Activated naive CD8-positive, alpha-beta T cell treated with anti-CD3 and anti-CD28 coated beads, Interleukin-2, amount 10 ng/mL, durations not matched to agents 7 days and 5 days (primary cell): ENCODE measurements at places on chromosomes 5 and 9. TPM values are rescaled to one million over a fixed set of nuclear protein-coding genes. Genes with fewer than 3 reads are reported as not detected.

- H3K4me3 ChIP-seq = no peak overlapping the region
- DNase-seq = no peak
- H3K36me3 ChIP-seq = peaks cover 18% of the 10 kb centered on the region
- H3K27me3 ChIP-seq = no peaks in the 10 kb centered on the region
Measured at GRCh38 chr5:157842787-157843186, 16.2 kb downstream of the CLINT1 start.

DNA sequence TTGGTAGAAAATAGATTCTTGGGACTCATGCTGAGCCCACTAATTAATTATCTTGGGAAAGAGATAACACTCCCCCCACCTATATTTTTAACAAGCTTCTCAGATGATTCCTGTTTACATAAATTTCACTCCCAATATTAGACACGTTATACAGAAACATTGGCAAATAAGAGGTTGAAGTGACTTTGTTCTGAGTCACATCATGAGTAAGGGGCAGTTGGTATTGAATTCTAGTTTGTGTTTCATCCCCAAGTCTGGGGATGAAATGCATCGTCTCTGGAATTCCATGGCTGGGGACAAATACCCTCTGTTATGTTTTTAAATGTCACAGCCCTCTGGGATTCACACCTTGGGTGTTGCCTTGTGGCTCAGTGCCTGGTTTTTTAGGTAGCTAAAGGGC lies 41.0 kb downstream of the BASP1 start:
- H3K4me3 ChIP-seq = no peak overlapping the region
- H3K27ac ChIP-seq = no peak overlapping the region
- H3K27me3 ChIP-seq = no peaks in the 10 kb centered on the region
- no peaks in the 10 kb centered on the region for H3K4me1 ChIP-seq
- no peak for DNase-seq

DNA sequence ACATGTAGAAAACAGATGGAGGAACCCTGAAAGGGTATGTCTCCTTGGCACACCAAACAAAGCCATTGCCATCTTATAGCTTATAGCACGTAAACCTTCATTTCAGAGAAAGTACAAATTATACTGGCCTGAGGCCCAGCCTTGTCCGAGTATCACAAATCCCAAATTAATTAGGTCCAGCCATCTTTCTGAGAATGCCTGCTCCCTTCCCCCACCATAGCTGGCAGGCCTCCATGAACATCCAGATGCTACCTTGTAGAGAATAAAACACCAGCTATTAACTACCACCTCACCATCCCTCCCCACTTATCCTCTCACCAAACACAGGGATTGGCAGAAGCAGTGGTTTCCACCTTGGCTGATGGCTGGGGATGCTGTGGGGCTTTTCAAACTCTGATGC lies 224.0 kb downstream of the SPOCK1 start:
- no peaks in the 10 kb centered on the region for H3K36me3 ChIP-seq
- no peaks in the 10 kb centered on the region for H3K4me1 ChIP-seq
- H3K4me3 ChIP-seq = no peak overlapping the region
- peaks cover 5% of the 10 kb centered on the region for H3K27me3 ChIP-seq

DNA sequence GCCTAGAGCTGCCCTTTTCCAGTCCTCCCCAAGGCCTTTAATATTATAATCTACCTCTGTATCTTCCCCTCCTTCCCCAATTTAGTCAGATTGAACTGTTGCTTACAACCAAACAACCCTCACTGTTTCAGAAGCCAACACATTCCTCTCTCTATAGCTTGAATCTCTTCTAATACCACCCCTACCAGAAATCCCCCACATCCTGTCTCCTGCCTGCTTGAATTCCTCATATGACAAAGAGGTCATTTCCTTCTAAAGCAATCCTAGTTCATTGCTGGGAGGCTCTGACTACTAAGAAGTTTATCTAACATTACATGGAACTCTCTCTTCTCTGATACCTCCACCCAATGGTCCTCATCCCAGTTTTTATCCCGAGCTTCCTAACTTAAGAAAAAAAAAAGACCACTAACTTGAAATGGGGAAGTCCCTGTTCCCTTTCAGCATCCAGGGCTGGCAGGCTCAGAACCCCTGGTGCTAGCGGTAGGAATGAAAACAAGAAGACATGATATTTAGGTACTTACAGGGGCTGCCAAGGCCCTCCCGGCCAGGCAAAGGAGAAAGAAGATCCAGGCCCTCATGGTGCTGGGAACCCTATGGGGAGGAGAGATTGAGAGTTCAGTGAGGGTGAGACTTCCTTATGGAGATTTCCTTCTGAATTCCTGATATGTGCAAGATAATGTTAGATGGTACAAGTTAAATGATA lies 11.0 kb downstream of the SPARC start:
- DNase-seq = no peak
- H3K27ac ChIP-seq = no peak overlapping the region
- H3K4me1 ChIP-seq = peaks cover 3% of the 10 kb centered on the region
- H3K36me3 ChIP-seq = no peaks in the 10 kb centered on the region

- H3K36me3 ChIP-seq = no peaks in the 10 kb centered on the region
- H3K27ac ChIP-seq = no peak overlapping the region
- H3K4me1 ChIP-seq = no peaks in the 10 kb centered on the region
Measured at GRCh38 chr5:18662231-18662630, 1028.0 kb downstream of the TAF11L14 start.

DNA sequence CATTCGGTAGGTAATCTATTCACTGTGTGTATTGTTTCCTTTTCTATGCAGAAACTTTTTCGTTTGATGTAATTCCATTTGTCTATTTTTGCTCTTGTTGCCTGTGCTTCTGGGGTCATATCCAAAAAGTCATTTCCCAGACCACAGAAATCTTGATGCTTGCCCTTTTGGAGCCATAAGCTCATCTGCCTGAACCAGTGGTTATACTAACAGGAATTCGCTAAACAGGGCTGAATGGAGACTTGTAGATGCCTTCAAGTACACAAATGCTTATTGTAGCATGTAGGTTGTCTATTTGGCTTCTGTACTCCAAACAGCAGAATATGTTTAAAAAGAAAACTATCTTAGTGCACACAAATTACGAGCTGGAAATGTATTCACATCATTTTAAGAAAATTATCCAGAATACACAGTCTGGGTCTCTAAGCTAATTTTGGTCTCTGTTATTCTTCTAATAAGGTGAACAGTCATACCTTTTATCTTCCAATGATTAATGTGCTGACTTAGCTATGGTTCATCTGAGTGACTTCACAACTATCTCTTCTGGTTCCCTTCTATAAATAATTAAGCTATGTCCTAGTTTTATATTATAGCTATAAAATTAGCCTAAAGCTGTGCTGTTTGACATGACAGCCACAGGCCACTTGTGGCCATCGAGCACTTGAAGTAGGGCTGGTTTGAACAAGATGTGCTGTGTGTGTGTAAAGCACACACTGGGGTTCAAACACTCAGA lies 87.6 kb downstream of the DAPK1 start:
- H3K4me3 ChIP-seq = no peak overlapping the region
- DNase-seq = no peak
- H3K27me3 ChIP-seq = no peaks in the 10 kb centered on the region
- H3K27ac ChIP-seq = no peak overlapping the region
- no peaks in the 10 kb centered on the region for H3K36me3 ChIP-seq
- no peaks in the 10 kb centered on the region for H3K4me1 ChIP-seq

DNA sequence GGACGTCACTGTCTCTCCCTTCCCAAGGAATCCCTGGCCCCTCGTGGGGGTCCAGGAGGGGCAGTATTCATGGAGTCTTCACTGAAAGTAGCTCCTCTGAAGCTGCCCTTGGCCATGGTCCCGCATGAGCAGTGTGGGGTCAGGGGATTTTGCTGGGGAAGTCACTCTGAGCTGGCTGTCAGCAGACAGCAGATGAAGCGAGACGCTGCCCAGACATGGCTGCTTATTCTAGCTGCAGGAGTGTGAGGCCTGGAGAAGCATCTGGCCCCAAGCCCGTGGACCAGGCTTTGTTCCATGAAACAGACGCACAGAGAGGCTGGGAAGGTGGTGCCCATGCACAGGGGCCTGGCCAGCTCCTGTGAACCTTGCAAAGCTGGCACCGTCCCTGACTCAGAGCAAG lies 21.5 kb upstream of the ASS1 start:
- no peak for DNase-seq
- H3K36me3 ChIP-seq = no peaks in the 10 kb centered on the region
- peaks cover 4% of the 10 kb centered on the region for H3K27me3 ChIP-seq
- no peak overlapping the region for H3K4me3 ChIP-seq

DNA sequence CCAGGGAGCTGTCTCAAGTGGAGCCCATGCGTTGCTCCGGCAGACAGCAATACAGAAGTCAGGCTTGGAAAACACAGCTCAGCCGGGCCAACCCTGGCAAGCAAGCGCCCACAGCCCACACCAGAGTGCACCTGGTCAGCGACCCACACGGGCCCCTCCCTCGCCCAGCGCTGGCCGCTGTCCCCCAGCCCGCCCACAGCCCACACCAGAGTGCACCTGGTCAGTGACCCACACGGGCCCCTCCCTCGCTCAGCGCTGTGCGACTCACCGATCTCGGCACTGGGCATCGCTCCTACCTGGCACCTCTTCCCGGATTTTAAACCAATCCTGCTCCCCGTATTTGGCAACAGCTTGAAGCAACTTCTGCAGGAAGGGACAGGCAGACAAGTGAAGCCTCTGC lies 12.8 kb downstream of the SNAPC4 start:
- peaks cover 21% of the 10 kb centered on the region for H3K4me1 ChIP-seq
- H3K4me3 ChIP-seq = no peak overlapping the region
- no peak for DNase-seq
- H3K36me3 ChIP-seq = peaks cover 35% of the 10 kb centered on the region
- no peak overlapping the region for H3K27ac ChIP-seq
- no peaks in the 10 kb centered on the region for H3K27me3 ChIP-seq

DNA sequence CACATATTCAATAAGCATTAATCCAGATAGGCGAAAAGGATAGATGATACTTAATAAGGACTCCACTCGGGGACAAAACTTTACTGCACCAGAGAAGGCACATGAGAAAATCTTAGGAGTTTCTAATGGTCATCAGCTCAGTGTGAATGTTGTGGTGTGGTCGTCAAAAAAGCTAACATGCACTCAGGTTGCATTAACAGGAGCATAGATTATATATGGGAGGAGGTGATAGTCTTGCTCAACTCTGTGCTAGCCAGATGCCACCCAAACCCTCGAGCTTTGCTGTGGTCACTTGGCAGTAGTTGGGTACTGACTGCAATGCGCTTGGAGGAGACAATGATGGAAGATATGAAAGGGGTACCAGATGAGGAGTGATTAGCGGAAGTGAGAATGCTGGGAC lies 8.6 kb upstream of the COL27A1 start:
- no peaks in the 10 kb centered on the region for H3K4me1 ChIP-seq
- H3K27me3 ChIP-seq = peaks cover 27% of the 10 kb centered on the region
- no peaks in the 10 kb centered on the region for H3K36me3 ChIP-seq
- H3K4me3 ChIP-seq = no peak overlapping the region
- no peak for DNase-seq
- no peak overlapping the region for H3K27ac ChIP-seq

GRCh38 chr9:6433410-6433809 lies 20.4 kb downstream of the UHRF2 start:
- peaks cover 34% of the 10 kb centered on the region for H3K4me1 ChIP-seq
- no peak overlapping the region for H3K27ac ChIP-seq
- DNase-seq = no peak
- peaks cover 42% of the 10 kb centered on the region for H3K36me3 ChIP-seq
- no peaks in the 10 kb centered on the region for H3K27me3 ChIP-seq

GRCh38 chr5:149221326-149221725 lies 50.3 kb upstream of the AFAP1L1 start:
- no peak overlapping the region for H3K27ac ChIP-seq
- peaks cover 10% of the 10 kb centered on the region for H3K27me3 ChIP-seq
- H3K4me3 ChIP-seq = no peak overlapping the region
- no peaks in the 10 kb centered on the region for H3K36me3 ChIP-seq
- H3K4me1 ChIP-seq = no peaks in the 10 kb centered on the region
- DNase-seq = no peak

- H3K4me3 ChIP-seq = no peak overlapping the region
- H3K27ac ChIP-seq = no peak overlapping the region
- DNase-seq = no peak
- H3K4me1 ChIP-seq = no peaks in the 10 kb centered on the region
- no peaks in the 10 kb centered on the region for H3K27me3 ChIP-seq
Measured at GRCh38 chr5:58675341-58675740, 92.5 kb downstream of the RAB3C start.

- H3K27ac ChIP-seq = no peak overlapping the region
- no peaks in the 10 kb centered on the region for H3K27me3 ChIP-seq
- no peaks in the 10 kb centered on the region for H3K36me3 ChIP-seq
- no peak overlapping the region for H3K4me3 ChIP-seq
Measured at GRCh38 chr5:160260881-160261815, 31.8 kb downstream of the FABP6 start.

DNA sequence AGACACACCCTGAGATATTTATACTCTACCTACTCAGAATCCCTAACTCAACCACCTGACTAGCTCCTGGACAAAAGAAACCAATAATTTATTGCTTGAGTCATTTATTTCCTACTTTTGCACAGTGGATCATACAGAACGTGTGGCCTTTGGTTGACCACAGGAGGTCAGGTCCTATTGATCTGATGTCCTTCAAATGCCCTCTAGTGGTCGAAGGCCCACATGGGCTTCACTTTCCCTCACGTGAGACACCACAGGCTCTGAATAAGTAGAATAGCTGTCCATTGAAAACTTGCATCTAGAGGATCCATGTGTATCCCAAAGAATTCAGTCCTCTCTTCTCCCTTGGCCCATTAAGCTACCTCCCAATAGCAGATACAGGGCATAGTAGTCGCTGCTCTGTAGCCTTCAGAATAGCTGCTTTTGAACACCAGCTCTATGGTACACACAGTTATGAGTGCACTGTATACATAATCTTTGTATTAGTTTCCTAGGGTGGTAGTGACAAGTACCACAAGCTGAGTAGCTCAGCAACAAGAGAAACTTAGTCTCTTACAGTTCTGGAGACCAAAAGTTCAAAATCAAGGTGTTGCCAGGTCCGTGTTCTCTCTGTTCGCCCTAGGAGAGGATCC lies 177.6 kb upstream of the SMARCA2 start:
- H3K4me3 ChIP-seq = no peak overlapping the region
- H3K4me1 ChIP-seq = no peaks in the 10 kb centered on the region
- H3K27me3 ChIP-seq = peaks cover 4% of the 10 kb centered on the region
- no peaks in the 10 kb centered on the region for H3K36me3 ChIP-seq
- no peak for DNase-seq

- peaks cover 40% of the 10 kb centered on the region for H3K4me1 ChIP-seq
- peaks cover 4% of the 10 kb centered on the region for H3K36me3 ChIP-seq
- no peaks in the 10 kb centered on the region for H3K27me3 ChIP-seq
- H3K4me3 ChIP-seq = no peak overlapping the region
Measured at GRCh38 chr9:93128715-93129224, 5.3 kb downstream of the NINJ1 start.

DNA sequence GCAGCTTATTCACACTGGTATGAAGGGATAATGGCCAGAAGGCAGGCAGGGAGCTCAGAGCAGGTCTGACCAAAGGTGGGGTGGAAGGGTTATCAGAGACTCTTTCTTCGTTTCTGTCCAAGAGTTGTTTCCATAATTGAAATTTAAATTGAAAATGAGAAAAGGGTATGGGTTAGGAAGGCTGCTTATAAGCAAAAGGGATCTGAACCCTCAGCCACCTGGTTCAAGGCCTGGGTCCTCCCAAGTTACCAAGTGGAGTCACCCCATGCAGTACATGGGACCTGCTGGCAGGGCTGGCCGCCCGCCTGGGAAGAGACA lies 17.8 kb downstream of the EEIG1 start:
- peak overlapping the region; percentile 85 for H3K4me3 ChIP-seq
- peak overlapping the region; percentile 76 for H3K27ac ChIP-seq
- H3K27me3 ChIP-seq = no peaks in the 10 kb centered on the region
- peaks cover 31% of the 10 kb centered on the region for H3K36me3 ChIP-seq
- no peak for DNase-seq
- H3K4me1 ChIP-seq = peaks cover 81% of the 10 kb centered on the region

Gene CXXC5
- 4.6 TPM for total RNA-seq

Gene ELAVL2
- not detected for total RNA-seq

Gene COL15A1
- 0.42 TPM for total RNA-seq

Gene AQP3
- total RNA-seq = 32.0 TPM

Gene CRB2
- total RNA-seq = not detected
